SHP77 treated with DMSO at 0.1 percent for 48 hours (cell line): ENCODE measurements at places on chromosomes 4 and X.

- no peak for DNase-seq
Measured at GRCh38 chr4:53005808-53006207, 143.7 kb downstream of the RASL11B start.

GRCh38 chr4:5044341-5044740 is 6.9 kb upstream of the STK32B start:
- no peak for DNase-seq

DNA sequence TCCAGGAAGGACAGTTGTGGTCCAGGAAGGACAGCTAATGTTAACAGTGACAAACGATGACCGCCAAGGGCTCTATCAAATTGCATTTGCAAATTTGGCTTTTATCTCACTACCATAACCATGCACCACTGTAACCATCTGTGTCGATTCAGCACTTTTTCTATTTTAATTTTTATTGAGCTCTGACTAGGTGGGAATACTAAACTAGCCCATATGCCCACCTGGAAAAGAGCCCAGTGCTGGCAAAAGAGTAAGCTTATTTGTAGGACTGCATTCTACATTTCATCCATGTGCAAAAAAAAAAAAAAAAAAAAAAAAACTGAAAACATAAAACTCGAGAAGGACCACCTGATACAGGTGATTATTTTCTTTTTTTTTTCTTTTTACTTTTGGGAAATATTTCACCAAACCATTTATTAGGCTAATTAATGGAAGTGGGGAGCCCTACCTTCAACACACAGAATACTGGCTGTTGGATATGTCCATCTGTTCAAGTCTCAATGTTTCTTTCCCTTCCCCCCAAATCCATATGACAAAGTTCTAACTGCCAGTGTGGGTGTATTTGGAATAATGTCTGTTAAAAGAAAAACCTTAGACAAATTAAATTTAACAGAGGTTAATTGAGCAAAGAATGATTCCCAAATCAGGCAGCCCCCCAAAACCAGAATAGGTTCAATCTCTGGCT is 99.5 kb upstream of the MXRA5 start:
- no peak for DNase-seq

DNA sequence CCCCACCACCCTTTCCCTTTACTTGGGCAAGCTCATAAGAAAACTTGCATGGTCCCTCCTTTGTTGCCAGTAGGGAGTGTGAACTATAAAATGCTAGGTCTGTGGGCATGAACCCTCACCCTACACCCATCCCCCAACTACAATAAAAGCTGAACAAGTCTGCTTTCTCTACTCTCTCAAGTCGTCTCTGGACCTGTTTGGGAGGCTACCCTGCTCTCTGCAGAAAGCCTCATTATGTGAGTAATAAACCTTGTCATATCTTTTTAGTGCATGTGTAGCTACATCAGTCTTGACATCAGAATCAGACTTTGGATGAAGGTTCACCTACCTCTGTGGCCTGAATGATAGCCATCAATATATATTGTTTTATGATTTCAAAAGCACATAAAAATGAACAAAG is 155.4 kb upstream of the FAM241A start:
- no peak for DNase-seq

- DNase-seq: no peak
Measured at GRCh38 chrX:25296850-25297249, 281.1 kb upstream of the ARX start.

- no peak for DNase-seq
Measured at GRCh38 chr4:52296341-52296740, 245.2 kb downstream of the SPATA18 start.

DNA sequence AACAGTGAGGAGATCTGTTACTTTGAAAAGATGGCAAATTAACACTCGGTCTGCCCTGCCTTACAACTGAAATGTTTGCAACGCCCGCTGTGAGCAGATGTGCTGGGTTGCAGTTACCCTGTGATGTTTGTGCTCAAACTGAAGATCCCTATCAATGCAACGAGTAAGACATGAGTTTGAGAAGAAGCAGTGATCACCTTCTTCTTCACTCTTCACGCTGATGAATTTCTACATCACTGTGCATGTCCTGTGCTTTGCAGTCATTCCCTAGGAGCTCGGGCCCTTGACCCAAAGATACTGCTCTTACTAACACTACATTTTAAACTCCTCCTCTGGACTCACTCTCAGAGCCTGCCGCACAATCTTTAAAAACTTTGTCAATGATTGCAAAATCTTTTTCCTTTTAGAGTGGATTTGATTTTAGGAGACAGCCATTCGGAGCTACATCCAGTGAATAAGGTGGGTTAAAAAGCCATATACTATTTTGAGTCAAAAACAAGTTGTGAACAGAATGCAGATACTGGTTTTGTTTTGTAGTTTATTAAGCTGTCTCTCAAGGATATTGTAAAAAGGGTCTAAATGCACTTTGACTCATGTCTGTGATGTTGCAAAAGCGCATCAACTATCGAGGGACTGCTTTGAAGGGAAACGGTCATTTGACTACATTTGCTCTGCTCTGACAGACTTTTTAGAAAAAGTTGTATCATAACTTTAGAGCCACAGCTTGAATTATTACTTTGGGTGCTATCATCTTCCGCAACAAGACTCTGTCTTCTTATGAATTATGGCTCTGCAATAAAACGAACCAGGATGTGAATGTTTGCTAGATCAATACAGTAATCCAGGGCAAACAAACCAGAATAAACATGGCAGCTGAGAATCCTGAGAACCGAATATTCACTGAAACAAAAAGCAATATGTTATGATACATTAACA is 5.7 kb upstream of the RHOH start:
- DNase-seq: peak; percentile 59

DNA sequence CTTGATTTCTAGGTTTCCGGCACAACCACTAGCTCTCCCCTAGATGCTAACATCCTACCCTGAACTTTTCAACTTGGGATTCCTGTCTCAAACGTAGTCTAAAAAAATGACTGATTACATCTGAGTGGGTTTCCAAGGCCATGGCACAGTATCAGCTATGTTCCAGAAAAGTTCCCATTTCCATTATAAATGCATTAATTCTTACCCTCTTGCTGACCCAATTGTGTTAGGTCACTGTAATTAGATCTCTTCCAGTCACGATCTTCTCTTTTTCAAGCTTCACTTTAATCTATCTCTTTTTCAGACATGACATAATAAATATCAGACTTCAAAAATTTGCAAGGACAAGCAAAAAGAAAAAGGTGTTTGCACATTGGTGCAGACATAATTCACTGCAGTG is 50.6 kb upstream of the PDE5A start:
- no peak for DNase-seq

GRCh38 chr4:113838460-113838859 is 76.9 kb upstream of the CAMK2D start:
- no peak for DNase-seq

GRCh38 chr4:139900964-139901376 is 235.4 kb downstream of the MGST2 start:
- DNase-seq: no peak

- no peak for DNase-seq
Measured at GRCh38 chr4:83040269-83040668, 5.3 kb downstream of the COPS4 start.

DNA sequence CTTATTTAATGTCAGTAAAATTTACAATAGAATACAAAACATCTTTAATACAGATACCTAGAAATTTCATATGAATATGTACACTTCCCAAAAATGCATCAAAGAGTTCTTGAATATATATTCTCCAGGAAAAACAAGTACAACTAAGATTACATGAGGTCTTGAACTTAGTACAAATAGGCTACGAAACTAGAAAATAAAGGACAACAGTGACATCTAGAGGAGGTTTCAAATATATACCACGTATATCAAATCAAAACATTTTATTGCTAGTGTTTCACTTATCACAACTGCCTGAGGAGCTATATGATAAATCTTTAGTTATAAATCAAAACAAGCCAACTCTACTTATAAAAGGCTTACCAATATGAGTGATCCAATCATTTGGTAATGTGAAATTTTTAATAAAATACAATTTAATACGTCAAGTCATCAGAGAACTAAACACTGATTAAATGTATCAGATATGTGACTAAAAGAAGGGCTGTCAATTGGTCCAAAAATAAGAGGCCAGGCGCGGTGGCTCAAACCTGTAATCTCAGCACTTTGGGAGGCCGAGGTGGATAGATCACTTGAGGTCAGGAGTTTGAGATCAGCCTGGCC is 36.6 kb downstream of the ANAPC10 start:
- no peak for DNase-seq

GRCh38 chrX:54447461-54447860 is 7.3 kb downstream of the TSR2 start:
- DNase-seq: no peak

GRCh38 chr4:131367441-131367840 is 1781.7 kb upstream of the PCDH10 start:
- DNase-seq: no peak

GRCh38 chr4:94695384-94695783 is 62.4 kb upstream of the BMPR1B start:
- no peak for DNase-seq

GRCh38 chr4:10413177-10413576 is 44.0 kb downstream of the ZNF518B start:
- DNase-seq: no peak

DNA sequence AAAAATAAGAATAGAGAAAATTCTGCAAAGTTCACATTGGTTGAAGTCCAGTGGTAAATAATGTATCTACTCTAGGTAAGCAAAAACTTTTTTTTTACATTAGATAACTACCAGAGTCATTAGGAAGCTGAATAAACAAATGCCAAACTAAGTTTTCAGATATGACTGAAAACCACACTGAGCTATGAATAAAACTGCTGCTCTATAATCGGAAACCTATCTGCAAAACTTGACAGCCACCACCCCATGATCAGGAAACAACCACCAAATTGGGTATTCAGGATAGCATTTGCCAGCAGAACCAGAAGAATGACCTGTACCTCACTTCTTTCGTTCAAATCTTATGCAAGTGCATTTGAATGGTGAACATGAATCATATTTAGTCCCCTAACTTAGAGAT is 173.0 kb upstream of the TET2 start:
- no peak for DNase-seq

- DNase-seq: no peak
Measured at GRCh38 chr4:7549866-7550265, 115.1 kb upstream of the PSAPL1 start.

GRCh38 chr4:89834486-89835209 is 2.3 kb downstream of the SNCA start:
- no peak for DNase-seq

DNA sequence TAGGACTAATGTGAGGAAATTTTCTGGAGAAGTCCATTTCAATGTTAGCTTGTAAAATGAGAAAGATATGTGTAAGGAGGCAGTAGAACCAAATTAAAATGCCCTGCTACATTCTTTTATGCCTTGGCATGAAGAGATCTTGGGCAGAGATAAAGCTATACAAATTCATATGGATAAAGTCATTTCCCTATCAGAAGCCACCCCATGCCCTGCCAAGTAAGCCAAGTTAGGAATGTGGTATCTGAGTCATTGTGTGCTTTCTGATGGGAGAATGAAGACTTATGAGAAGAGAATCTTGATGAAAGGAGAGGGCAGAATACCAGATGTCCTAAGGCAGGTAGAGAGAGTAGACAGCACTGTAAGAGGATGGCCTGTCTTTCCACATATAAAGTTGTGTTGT is 83.7 kb downstream of the TEX13A start:
- DNase-seq: no peak

- no peak for DNase-seq
Measured at GRCh38 chr4:176163041-176163440, 32.3 kb downstream of the SPATA4 start.

- DNase-seq: peak; percentile 52
Measured at GRCh38 chr4:139368998-139369397, 66.7 kb upstream of the NDUFC1 start.

DNA sequence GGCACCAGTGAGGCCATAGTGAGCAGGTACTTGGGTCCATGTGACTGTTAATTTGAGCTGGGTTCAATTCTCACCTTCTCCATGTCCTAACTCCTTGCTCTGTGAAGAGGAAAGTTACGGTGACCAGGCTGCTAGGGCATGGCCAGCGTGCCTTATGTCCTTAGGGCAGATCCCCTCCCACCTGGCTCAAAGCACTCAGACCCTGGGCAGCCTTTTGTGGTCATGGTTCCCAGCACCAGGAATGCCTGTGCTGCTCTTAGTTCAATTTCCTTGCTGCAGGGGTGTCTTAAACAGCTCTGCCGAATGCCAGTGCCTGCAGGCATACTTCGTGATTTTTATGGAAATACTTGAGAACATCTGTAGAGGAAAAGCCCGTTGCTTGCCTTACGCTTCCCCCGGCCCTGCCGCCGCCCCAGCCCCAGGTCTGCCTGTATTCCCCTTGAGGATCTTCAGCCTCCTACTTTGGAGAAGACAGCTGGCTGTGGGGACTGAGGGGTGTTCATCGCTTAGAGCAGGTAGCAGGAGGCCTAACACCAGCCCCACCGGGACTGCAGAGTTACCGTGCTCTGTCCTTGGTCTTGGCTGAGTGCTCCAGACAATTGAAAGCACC is 3.1 kb upstream of the CDK16 start:
- no peak for DNase-seq

- DNase-seq: no peak
Measured at GRCh38 chr4:144819591-144819990, 173.6 kb downstream of the HHIP start.

DNA sequence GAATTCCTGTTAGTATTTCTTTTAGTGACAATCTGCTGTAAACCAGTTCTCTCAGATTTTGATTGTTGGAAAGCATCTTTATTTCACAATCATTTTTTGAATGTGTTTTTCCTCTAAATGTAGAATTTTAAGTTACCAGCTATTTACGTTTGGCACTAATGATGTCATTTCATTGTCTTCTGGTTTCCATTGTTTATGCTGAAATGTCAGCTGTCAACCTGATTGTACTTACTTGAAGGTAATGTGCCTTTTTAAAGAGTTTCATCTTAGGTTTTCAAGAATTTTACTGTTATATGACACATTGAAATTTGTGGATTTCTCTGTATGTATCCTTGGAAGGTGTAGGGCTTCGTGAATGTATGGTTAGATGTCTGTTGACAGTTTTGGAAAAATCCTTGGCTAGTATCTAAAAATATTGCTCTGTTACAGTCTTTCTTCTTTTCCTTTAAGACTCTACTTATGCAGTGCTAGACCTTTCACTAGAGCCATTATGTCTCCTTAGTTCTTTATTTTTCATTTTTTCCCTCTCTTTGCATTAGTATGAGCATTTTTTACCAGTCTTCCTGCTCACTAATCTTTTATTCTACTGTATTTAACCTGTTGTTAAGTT is 30.4 kb downstream of the SMAD1 start:
- no peak for DNase-seq

- no peak for DNase-seq
Measured at GRCh38 chr4:182577411-182577810, 334.2 kb downstream of the TENM3 start.

GRCh38 chr4:140363558-140363957 is 9.9 kb upstream of the SCOC start:
- DNase-seq: no peak

- DNase-seq: peak; percentile 7
Measured at GRCh38 chrX:41084893-41085511, at the start of gene USP9X. TSS of gene USP9X (plus strand) at chrX:41085445. CDS start at chrX:41123629, 38,184 bp downstream.

DNA sequence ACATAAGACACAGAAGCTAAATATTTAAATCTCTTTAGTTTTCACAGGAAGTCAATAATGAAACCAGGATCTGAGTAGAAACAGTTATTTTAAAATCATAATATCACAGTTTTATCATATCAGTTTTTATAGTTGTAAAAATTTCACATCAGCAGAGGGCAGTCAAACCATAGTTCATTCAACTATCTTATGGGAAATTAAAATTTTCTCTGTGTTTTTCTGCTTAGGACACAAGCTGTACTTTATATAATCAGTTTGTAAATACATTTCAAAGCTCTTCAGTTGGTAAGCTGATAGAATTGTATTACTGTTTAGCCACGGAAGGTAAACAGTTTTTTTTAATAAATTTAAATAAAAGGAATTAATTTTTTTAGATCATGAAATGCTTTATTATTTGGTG is 204.8 kb upstream of the NUDT6 start:
- no peak for DNase-seq

- no peak for DNase-seq
Measured at GRCh38 chrX:45232139-45232538, 31.5 kb upstream of the DIPK2B start.
